ENCODE measurements at places on chromosomes 1 and 21.

DNA sequence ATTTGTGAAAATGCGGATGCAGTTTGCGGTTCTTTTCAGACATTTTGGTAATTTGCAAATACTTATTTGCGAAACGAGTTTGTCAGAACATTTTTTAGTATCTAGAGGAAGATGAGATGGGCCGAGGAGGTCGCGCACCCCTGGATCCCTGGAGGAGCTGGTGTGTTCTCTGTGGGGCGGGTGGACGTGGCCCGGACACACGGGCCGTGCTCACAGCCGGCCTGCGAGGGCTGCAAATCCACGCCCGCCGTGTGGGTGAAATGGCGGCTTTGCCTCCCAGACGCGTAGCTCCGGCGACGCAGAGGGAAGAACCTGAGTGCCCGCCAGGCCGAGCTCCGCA, 9.3 kb upstream of the TTLL10 start:
- no peak for DNase-seq

- DNase-seq = no peak
Observed at GRCh38 chr1:45334308-45335245, 5.4 kb upstream of the TOE1 start.

DNA sequence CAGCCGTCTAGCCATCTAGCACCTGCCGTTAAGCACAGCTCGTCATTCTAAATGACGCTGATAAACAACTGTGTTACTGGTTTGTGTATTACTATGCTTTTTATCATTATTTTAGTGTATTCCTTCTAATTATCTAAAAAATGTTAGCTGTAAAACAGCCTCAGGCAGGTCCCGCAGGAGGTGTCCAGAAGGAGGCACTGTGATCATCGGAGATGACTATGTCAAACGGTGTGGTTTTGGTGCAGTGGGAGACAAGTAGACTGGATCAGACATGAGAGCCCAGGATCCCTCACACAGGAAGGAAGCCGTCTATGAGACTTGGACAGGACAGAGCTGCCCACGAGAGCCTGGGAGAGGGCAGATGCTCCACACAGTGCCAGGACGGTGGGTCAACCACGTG, 55.3 kb upstream of the COL6A1 start:
- DNase-seq = no peak

GRCh38 chr1:178464566-178464965, 32.2 kb downstream of the CLEC20A start:
- no peak for DNase-seq

- peak; percentile 99 for DNase-seq
Observed at GRCh38 chr1:234478481-234479309, at the start of gene TARBP1. TARBP1 (minus strand) TSS chr1:234479179; CDS start chr1:234479103, 76 bp downstream.

DNA sequence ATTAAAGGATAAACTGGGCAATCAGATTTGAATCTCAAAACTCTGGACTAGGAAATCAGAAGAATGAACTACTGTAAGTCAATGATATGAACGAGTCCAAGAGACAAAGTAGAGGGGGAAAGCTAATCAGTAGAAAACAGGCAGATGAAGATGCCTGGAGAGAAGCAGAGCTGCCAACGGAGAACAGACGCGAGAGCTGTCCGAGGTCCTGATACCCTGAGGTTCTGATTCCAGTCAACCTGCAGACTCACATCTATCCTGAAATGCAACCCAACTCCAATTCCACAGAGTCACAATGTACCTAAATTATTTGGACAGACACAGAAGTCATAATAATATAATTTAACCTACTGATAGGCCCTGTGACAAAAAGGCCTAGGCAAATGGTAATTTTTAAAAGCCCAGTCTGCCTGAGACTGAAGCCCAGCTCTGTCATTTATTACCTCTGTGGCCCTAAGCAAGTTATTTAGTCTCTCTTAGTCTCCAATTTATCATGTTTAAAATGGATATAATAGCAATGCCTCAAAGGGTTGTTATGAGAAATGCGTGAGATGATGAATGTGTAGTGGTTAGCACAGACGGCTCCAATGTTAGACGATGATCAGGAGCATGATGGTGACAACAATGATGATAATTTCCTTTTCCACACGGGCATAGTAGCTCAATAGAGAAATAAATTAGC, 33.4 kb downstream of the RGS7 start:
- DNase-seq = peak; percentile 56

GRCh38 chr1:178046591-178047270, 47.2 kb upstream of the RASAL2 start:
- DNase-seq = no peak

GRCh38 chr1:116332451-116332850, 40.6 kb upstream of the ATP1A1 start:
- DNase-seq = no peak

DNA sequence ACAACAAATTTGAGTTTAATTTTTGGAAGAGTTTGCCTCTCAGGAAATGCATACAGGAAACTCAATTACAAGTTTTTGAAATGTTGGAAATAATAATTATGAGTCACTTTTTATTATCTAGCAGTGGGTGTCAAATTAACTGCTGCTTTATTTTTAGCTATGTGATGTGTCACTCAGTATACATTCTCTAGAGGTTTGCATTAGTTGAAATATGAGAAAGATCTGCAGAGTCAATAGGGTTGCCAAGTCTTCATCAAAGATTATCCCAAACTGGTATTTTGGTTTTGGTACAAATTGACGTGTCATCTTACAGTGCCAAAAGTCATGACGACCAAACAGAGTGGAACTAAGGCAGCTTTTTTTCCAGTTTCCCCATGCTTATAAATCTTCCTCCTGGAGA, 54.3 kb upstream of the DIPK1A start:
- peak; percentile 20 for DNase-seq

DNA sequence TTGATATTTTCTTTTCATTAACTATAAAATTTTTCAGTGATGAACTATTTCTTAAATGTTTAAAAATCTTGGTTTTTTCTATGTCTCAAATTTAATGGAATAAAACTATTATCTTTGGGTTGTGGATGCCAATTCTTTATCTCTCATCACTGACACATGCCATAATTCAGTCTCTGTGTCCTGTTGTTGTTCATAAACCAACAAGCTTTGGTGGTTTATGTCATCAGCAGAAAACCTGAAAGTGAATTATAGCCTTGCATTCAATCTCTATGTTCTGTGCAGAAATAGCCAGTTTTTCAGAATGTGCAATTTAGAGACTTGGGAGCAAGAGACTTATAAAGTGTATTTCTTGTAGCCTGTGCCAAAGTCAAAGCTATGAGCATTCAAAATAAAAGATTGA, 462.6 kb upstream of the ADGRL4 start:
- DNase-seq = no peak

- DNase-seq = no peak
Observed at GRCh38 chr1:246280551-246280950, 226.5 kb downstream of the SMYD3 start.

- DNase-seq = no peak
Observed at GRCh38 chr21:44085491-44086321, 21.5 kb upstream of the PWP2 start.

- no peak for DNase-seq
Observed at GRCh38 chr1:83905315-83905907, 93.5 kb downstream of the TTLL7 start.

DNA sequence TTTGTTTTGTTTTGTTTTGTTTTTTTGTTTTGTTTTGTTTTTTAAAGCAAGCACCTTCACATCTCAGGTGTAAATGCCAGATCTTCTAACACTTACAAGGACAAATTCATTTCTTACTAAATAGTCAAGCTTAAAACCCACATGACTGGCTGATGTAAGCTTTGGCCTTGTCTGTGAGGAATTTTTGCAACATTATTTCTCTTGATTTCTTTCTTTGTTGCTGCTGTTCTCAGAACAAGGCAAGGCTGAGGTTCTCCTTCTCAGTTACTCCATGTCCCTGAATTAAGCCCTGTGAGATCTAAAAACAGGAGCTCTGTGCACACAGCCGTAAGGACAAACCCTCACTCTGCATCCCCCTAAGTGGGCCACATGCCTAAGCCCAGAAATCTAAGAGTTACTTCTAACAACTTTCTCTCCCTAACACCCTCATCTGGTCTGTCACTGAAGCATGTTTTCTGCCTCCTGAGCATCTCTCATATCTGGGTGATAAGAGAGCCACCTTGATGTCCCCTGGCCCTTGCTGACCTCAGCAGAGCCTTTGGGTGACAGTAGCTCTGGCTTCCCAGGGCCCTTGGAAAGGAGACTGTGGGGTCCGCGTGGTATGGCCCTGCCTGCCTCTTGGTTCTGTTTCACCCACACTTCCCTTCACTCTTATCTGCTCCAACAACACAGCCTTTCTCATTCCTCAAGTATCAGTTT, 81.2 kb upstream of the HOOK1 start:
- peak; percentile 45 for DNase-seq

- no peak for DNase-seq
Observed at GRCh38 chr1:169844941-169845608, 48.6 kb downstream of the SCYL3 start.
